ENCODE measurements at places on chromosomes 12 and 14.

GRCh38 chr12:13135371-13136178, 32.1 kb upstream of the GSG1 start:
- DNase-seq = no peak

DNA sequence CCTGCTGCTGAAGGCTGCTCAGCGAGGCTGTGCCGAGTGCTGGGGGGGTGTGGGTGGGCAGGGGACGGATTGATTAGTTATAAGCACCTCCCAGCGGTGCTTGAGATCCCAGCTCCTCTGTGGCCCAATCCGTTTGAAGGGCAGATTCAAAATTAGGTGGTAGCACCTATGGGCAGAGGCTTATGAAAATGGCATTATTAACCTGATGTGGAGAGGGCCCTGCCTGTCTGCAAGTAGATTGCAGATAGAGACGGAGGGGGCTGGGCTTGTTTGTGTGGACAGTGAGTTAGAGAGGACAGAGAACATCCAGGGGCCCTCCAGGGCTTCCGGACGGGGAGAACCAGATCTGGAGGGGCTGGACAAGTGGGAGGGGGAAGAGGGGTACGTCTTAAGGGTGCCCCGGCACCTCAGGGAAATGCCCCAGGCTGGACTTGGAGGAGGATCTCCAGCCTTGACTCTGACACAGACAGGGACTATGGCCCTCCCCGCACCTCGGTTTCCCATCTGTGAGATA, at the start of gene RTL1:
RTL1 (minus strand) TSS at position 51 of the 514 bp plus-strand sequence. CDS start 18,934 bp downstream, outside the sequence.
- no peak for DNase-seq

- DNase-seq = no peak
These were observed 188.9 kb downstream of the NPAS3 start for GRCh38 chr14:33127531-33127930.

GRCh38 chr12:3363608-3364007, 127.4 kb upstream of the PRMT8 start:
- DNase-seq = peak; percentile 31

DNA sequence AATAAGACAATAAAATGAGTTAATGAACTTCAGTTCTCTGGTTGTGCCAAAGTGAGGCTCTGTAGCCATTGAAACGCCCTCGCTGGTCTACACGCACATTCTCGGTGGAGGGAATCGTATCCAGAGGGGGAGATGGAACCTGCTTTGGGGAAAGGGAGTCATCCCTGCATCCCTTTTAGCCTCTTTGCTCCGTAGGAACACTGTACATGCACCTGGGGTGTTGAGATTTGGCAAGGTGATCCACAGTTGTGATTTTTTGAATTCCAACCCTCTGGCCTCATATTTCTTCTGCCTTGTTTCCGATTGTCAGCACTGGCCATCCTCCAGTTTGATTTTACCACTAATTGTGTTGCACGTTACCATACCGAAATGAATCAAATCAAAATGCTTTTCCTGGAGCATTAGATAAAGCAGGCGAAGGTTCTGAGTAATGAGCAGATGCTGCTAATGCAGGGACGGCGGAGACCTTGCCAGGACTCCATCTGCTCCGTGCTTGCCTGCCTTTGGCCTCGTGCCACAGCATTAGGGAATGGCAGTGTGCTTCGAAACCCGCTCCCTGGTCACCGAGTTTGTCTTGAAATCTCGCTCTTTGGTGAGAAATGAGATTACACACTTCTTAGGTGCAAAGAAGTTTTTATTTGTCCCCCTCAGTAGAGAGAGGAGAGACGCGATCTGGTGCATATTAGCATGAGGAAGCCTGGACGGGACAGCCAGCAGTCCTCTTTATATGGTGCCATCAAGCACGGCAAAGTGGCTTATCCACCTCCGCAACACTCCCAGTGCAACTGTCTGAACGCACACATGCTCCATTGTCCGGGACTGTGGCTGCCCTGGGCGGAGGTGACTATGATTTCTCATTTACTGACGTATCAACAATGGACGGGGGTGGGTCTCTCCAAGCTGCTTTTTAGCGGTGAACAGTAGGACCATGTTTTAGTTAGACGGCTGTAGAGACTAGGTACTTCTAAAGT, 59.1 kb downstream of the FBXW8 start:
- no peak for DNase-seq

DNA sequence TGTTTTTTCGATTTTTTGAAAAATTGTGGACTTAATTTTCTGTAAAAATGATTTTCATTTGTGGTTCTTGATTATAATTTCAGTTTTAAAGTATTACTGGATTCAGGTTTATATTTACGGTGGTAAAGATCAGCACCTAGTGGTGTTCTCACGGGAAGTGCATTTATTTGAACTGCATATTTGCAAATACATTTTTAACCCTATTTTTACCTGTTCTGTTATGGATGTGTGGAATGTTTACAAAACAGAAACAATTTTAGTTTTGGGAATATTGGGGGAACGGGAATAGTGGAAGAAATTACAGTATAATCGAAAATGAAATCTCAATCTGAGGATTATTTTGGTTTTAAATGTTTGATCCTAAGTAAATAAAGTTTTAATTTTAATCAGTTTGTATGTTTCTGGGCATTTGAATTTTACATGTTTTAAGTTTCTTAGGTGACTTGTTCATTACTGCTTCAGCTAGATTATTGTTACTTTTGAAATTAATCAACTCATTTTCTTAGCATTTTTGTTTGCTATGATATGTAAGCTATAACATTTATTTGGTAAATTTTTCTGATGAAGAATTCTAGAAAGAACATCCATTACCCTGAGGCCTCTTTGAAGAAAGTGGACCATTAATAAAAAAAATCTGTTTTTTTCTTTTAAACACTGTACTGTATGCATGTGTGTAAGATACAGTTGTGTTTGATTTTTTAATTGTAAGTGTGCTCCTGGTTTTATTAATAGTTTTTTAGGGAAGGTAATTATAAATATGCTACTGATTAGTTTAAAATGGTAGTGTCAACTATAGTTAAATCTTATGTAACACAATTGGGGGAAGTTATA, 942 bp downstream of the ATF7IP start:
- DNase-seq = no peak

DNA sequence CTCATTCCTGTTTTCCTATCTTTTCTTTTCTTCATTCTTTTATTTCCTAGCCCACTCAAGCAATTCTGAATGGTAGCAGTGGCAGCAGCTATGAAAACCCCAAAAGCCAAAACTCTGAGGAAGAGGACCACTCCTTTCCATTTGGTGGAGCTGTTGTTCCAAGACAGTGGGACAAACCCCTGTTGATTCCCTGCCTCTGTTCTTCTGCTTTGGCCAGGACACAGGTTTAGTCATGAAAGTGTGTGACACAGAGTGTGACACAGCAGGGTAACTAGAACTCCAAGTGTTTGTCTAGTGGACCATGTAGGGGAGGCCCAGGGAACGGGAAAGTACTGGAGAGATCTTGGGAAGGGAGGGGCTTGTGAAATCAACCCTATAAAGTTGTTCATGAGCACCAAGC, 71.1 kb downstream of the PTCSC3 start:
- no peak for DNase-seq

- DNase-seq = no peak
These were observed 18.1 kb downstream of the KRT85 start for GRCh38 chr12:52349196-52349595.

DNA sequence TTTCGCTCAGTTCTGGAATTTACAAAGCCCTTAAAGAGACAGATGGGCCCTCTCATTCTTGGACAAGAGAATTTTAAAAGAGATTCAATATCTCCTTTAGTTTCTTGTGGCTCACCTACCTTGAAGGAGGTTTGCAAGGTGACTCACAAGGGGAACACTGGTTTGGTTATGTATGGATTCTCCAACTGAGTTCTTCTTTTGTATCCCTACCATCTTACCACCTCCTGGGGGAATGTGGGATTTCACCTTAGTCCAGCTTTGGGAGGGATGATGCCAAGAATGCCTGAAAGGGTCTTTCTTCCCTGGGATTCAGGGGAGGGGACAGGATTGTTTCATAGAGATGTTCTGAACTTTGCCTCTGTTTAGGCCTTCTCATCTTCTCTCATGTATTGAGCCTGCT, 3.7 kb downstream of the PPP4R4 start:
- DNase-seq = no peak

- DNase-seq = no peak
These were observed 30.3 kb downstream of the CKB start for GRCh38 chr14:103492156-103492925.

- DNase-seq = no peak
These were observed 29.0 kb upstream of the LUM start for GRCh38 chr12:91140026-91140931.

DNA sequence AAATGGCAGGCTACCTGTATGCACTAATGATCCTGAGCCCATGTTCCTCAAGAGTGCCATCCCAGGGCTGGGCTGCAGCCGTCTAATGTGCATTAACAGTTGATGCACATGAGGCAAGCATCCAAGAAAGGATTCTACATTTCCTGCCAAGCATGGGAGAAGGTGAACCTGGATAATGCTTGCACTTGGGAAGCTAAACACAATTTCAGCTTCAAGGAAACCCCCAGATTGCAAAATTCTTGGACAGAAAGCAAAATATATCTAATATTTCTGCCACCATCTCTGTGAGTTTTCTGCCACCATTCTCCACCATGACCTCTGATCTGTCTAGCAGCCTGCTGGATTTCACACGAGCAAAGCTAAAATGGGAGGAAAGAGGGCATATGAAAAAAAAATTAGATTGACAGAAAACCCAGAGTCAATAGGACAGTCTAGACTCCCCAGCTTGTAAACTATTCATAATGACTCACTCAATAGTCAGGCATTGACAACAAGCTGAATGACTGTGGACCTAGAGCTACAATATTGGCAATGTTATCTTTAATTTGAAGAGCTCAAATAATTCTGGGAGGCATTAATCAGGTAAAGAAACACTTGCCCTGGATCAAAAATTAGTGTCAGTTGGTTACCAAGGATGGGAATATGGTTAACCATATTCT, 91.9 kb upstream of the BCL2L14 start:
- no peak for DNase-seq

Measured in left forelimb (tissue), 1 donor.